CD4-positive, alpha-beta T cell (primary cell): ENCODE measurements at places on chromosomes 2 and 18. TPM values are rescaled to one million over a fixed set of nuclear protein-coding genes. Genes with fewer than 3 reads are reported as not detected.

GAREM1 gene
- 0.14 TPM for total RNA-seq

GRCh38 chr2:10392951-10393639, 55.0 kb downstream of the ODC1 start:
- H3K27me3 ChIP-seq = no peaks in the 10 kb centered on the region
- peak overlapping the region; percentile 19 for H3K27ac ChIP-seq
- no peak overlapping the region for H3K4me3 ChIP-seq
- DNase-seq = no peak
- peaks cover 39% of the 10 kb centered on the region for H3K4me1 ChIP-seq

DNA sequence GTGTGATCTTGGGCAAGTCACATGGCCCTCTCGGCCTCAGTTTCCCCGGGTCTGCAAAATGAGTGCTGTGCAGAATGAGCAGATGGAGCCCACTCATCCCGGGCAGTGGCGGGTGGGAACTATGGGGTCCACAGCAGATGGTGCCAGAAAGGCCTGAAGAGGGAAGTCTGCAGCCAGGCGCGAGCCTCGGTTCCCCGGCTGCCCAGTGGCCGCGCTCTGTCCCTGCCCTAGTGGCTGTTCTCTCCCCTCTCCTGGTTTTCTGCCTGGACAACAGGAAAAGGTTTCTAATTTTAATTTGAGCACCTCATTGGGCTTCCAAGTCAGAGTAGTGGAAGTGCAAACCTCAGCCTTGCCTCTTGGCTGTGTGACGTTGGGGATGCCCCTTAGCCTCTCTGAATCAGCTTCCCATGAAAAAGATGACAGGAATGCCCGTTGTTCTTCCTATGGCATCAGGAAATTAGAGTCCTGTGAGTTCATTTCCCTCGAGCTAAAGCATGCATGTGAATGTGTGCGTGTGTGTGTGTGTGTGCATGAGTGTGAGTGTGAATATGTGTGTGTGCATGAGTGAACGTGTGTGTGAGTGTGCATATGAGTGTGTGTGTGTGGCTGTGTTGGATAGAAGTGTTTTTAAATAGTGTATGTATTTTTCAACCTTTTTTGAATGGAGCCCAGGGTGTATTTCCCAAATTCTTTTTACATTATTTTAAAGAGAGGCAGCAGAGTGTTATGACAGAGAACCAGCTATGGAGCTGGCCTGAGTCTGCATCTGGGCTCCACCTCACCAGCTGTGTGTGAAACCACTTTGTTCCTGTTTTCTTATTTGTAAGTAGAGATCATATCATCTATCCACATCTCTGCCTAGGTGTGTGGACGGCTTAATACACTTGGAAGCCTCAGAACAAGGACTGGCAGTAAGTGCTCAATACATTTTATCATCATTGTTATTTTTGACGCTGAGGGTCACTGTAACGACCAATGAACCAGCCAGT, 41.3 kb downstream of the RRM2 start:
- no peak overlapping the region for H3K4me3 ChIP-seq
- H3K36me3 ChIP-seq = no peaks in the 10 kb centered on the region
- no peaks in the 10 kb centered on the region for H3K27me3 ChIP-seq
- no peak overlapping the region for H3K27ac ChIP-seq

DNA sequence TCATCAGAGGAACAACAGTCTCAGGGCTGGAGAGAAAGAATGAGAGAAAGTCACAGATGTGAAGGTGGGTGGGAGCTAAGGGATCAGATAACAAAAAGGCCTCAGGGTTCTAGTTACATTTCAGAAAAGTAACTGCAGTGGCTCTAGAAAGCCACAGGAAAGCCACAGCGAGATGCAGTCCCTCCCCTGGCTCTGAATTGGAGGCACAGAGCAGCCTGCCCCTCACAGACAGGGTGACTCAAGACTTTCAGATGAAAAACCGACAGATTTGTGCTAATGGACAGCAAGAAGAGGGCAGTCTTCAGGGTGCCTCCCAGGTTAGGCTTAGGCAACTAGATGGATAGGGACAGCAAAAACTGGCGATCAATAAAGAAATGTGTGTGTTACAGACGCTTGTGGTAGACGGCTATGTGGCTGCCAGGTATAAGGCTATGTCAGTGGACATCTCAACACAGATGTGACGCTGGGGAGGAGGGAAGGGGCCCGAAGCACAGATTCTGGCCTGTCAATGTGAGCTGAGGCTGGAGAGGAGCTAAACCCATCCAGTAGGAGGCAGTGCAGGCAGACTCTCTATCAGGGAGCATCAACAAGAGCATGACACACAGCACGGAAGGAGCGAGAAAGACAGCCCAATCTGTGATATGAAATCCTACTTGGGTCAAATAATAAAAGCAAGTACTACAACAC, 26.2 kb downstream of the UNC50 start:
- peak overlapping the region; percentile 9 for H3K27ac ChIP-seq
- no peak overlapping the region for H3K4me3 ChIP-seq
- peaks cover 31% of the 10 kb centered on the region for H3K4me1 ChIP-seq
- peaks cover 90% of the 10 kb centered on the region for H3K36me3 ChIP-seq
- DNase-seq = peak; percentile 38

PROC gene
- total RNA-seq = not detected

MC2R gene
- not detected for total RNA-seq

- H3K27me3 ChIP-seq = no peaks in the 10 kb centered on the region
- H3K4me3 ChIP-seq = no peak overlapping the region
- H3K4me1 ChIP-seq = no peaks in the 10 kb centered on the region
- no peaks in the 10 kb centered on the region for H3K36me3 ChIP-seq
- no peak for DNase-seq
- H3K27ac ChIP-seq = no peak overlapping the region
Observed at GRCh38 chr2:212928681-212929080, 222.7 kb downstream of the IKZF2 start.
